ENCODE measurements at places on chromosomes 6 and 20.

- DNase-seq: no peak
Measured at GRCh38 chr20:2741881-2742280, 49.3 kb downstream of the EBF4 start.

- no peak for DNase-seq
Measured at GRCh38 chr20:40588891-40589290, 100.1 kb downstream of the MAFB start.

GRCh38 chr6:126937426-126937825 lies 181.0 kb upstream of the RSPO3 start:
- no peak for DNase-seq

DNA sequence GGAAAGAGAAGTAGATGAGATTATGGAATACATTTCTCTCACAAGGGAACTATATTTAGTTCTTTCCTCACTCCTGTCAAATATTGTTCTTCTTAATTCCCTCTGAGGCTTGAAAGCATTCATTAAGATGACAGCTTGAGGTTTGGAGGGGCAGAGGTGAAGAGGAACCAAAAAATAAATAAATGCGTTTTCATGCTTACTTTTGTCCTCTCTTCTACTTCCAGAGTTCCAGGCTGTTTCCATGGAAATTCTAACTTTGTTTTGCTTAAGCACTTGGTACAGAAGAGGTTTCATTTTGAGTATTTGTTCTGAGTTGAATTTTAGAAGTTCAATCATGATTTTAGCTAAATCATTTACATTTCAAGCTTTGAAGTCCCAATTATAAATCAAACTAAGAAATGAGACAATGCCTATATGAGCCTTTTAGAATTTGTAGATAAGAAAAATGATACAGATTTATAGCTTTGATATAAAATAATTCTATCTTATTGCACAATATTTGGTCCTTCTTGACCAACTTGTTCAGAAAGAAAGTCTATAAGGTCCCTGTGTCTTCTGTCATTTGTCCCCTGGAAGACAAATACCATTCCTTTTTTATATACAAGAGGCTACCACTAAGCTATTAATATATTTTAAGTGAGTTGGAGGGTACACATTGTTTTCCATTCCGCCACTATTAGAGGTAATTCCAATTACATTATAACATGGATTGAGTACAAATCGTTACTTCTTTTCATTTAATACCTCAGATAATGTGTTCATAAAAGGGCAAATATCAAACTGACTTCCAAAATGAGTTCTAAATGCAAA lies 16.3 kb downstream of the RBM24 start:
- DNase-seq: no peak

Data from esophagus squamous epithelium (tissue), 5 donors.